ENCODE measurements at places on chromosomes 5 and 9.
A peak's percentile ranks its signal among the peaks of the same experiment; 100 is the strongest.

- H3K27me3 ChIP-seq = no peaks in the 10 kb centered on the region
- no peak overlapping the region for H3K27ac ChIP-seq
- no peaks in the 10 kb centered on the region for H3K36me3 ChIP-seq
- DNase-seq = no peak
- peaks cover 9% of the 10 kb centered on the region for H3K4me1 ChIP-seq
Measured at GRCh38 chr9:129677456-129677855, 12.0 kb downstream of the PRRX2 start.

DNA sequence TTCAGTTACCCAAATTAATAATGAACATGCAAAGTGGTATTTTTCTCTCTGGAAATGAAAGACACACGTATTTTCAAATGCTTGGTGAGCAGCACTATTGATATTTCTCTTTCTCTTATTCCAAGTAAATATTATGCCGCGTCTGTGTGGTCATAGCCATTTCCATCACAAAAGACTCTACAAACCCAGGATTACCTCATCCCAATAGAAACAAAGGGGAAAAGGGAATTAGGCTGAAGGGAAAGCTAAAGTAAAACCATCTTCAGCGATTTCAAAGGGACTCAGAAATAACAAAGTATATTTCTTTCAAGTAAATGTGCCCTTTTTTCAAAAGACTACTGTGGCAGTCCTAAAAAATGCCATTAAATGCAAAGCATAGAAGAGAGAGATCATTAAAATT is 62.0 kb upstream of the FST start:
- DNase-seq = no peak
- peaks cover 3% of the 10 kb centered on the region for H3K36me3 ChIP-seq
- H3K4me1 ChIP-seq = peaks cover 17% of the 10 kb centered on the region
- peak overlapping the region; percentile 47 for H3K4me3 ChIP-seq

DNA sequence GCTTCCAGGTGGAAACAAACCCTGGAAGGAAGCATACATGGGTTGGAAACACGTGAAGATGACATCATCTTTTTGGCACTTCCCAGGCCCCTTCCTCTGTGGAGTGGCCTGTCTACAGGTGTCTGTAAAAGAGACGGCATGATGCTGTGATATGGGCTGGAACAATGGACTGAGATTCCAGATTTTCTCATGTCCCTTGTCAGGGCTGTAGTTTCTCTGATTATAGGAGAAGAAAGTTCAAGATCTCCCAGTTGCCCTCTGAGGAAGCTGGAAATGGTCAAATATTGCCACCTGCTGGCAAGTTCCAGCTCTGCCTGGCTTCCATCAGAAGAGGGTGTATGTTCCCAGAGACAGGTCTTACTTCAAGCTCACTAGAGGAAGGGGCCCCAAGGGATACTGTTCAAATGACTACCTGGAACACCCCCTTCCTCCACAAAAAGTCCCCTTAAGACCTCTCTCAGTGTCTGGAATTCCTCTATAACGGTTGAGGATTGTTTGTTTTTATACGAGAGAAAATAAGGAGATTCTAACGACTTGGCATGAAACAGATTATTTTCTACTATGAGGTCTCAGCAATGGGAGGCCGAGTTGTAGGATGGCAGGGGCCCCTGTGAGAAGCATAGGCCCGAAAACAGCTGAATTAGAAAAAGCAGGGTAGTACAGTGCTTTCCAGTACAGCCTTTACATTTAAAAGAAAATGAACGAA is 7.3 kb upstream of the ANXA6 start:
- H3K27ac ChIP-seq = no peak overlapping the region
- H3K36me3 ChIP-seq = no peaks in the 10 kb centered on the region
- H3K4me3 ChIP-seq = no peak overlapping the region
- peaks cover 6% of the 10 kb centered on the region for H3K4me1 ChIP-seq

DNA sequence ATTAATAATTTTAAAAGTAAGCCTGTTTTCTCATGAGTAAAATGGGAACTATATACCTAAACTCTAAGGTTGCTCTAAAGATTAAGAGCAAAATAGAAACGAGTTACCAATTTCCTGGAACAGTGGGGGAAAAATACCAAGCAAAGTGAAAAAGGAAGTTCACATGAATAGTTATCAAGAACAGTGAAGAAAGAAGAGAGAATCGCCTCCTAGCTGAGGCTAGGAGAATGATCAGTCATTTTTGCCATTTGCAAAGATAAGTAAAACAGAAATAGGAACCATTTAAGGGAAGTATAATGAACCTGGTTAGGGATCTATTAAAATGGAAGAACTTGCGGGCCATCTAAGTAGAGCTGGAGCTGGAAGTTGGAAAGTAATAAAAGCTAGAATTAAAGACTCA is 50.7 kb downstream of the P4HA2 start:
- H3K4me1 ChIP-seq = peaks cover 20% of the 10 kb centered on the region
- no peak overlapping the region for H3K4me3 ChIP-seq
- H3K27ac ChIP-seq = no peak overlapping the region
- H3K36me3 ChIP-seq = no peaks in the 10 kb centered on the region

DNA sequence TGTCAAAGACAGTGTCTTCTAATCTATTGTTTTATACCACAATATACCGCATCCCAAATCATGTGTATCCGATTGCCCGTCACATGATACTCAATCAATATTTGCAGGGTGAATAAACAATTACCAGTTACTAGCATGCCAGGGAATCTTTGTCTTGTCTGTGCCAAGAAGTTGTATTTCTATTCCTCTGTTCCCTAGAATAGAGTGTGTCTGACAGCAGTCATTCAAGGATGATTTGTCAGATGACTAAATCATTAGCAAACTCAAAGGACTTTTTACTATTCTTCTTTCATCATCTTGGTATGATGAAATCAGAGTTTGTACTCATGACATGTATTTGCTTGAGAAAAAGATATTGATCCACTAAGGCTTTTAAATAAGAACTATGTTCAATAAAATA is 348.8 kb downstream of the HTR1A start:
- no peak overlapping the region for H3K4me3 ChIP-seq
- H3K4me1 ChIP-seq = peaks cover 3% of the 10 kb centered on the region
- no peak for DNase-seq
- no peaks in the 10 kb centered on the region for H3K27me3 ChIP-seq
- no peaks in the 10 kb centered on the region for H3K36me3 ChIP-seq

- H3K36me3 ChIP-seq = no peaks in the 10 kb centered on the region
- no peak overlapping the region for H3K27ac ChIP-seq
- H3K27me3 ChIP-seq = no peaks in the 10 kb centered on the region
- DNase-seq = no peak
- no peak overlapping the region for H3K4me3 ChIP-seq
Measured at GRCh38 chr9:27437652-27438373, 86.3 kb upstream of the IFNK start.

GRCh38 chr5:10703676-10704075 is 57.4 kb downstream of the DAP start:
- DNase-seq = no peak
- no peak overlapping the region for H3K27ac ChIP-seq
- H3K4me1 ChIP-seq = peaks cover 50% of the 10 kb centered on the region
- H3K4me3 ChIP-seq = no peak overlapping the region

DNA sequence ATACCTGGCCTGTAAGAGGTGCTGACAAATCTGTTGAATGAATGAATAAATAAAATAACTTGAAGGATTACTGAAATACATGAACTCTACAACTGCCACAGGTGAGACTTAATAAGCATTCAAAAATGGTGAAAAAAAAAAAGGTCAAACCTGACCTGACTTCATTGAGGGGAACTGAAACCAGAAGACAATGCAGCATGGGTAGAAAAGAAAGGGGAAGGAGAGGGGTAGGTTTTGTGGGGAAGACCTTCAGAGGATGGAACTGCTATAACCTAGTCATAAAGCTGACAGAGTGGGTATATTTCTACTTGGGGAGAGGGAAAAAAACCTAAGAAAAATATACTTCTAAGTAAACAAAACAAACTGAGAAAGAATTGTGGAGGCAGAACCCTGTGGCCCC is 56.6 kb downstream of the RASEF start:
- no peak overlapping the region for H3K4me3 ChIP-seq
- no peaks in the 10 kb centered on the region for H3K36me3 ChIP-seq
- H3K27ac ChIP-seq = no peak overlapping the region
- DNase-seq = no peak
- no peaks in the 10 kb centered on the region for H3K27me3 ChIP-seq
- H3K4me1 ChIP-seq = peaks cover 6% of the 10 kb centered on the region

DNA sequence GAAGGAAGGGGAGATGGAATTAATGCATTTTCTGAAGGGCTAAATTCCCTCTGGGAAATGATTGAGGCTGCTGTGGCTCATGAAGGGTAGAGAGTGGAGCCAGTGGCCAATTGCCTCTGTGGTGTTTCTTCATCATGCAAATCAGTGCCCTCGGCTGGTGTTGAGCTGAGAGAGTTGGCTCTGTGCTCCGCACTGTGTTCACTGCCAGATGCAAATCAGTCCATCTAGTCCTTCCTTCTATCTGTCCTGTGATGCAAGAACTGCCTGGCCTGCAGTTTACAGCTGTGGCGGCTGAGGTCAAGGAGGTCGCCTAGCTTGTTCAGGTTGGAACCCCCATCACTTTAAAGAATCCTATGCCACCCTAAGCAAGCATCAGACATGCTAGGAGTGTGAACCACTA is 6.0 kb downstream of the TMEM171 start:
- H3K4me1 ChIP-seq = peaks cover 45% of the 10 kb centered on the region
- peaks cover 4% of the 10 kb centered on the region for H3K36me3 ChIP-seq
- DNase-seq = no peak
- H3K27me3 ChIP-seq = peaks cover 28% of the 10 kb centered on the region
- no peak overlapping the region for H3K4me3 ChIP-seq
- H3K27ac ChIP-seq = no peak overlapping the region

DNA sequence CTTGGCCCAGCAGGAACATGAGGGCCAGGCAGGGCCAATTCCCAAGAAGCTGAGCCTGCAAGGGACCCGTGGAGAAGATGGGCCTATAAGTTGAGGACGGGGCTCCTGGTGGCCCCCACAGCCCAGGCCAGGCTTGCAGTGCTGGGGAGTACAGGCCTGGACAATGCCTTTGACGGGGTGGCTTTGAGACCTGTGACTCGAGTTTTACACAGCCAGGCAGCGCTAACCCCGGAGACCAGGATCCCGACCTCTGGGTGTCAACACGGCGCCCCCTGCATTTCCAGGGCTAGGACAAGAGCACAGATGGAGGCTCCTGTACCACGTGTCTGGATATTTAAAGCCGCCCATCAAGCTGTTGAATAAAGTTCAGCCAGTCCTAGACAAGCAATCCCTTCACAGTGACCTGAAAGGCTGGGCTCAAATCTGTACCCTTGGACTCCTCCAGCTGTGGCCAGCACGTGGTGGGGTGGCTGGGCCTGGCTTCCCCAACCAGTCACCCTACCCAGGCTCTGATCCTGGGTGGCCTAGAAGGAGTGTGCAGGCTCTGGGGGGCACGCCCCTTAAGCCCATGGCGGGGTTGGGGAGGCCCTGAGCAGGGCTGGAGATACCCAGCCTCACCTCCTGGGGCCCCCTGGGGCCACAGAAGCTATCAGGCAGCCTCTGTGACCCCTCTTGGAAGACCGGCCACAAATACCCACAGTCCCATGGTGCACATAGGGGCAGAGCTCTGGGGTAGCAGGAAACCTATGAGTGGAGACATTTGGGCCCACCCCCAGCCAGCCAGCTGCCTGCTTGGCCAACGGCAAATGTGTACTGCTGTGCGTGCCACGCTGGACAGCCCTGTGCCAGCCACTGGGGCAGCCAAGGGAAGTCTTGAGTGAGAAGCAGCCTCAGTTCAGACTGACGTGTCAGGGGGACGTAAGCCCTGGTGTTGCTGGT is 88.7 kb downstream of the NTNG2 start:
- peaks cover 18% of the 10 kb centered on the region for H3K36me3 ChIP-seq
- no peak for DNase-seq
- H3K4me1 ChIP-seq = peaks cover 5% of the 10 kb centered on the region
- peaks cover 15% of the 10 kb centered on the region for H3K27me3 ChIP-seq

GRCh38 chr5:138408023-138408422 is 30.8 kb upstream of the REEP2 start:
- no peak overlapping the region for H3K4me3 ChIP-seq
- H3K36me3 ChIP-seq = peaks cover 64% of the 10 kb centered on the region
- no peak for DNase-seq
- no peaks in the 10 kb centered on the region for H3K4me1 ChIP-seq

GRCh38 chr5:180171568-180172094 is 37.4 kb downstream of the RASGEF1C start:
- DNase-seq = no peak
- no peaks in the 10 kb centered on the region for H3K27me3 ChIP-seq
- H3K36me3 ChIP-seq = no peaks in the 10 kb centered on the region
- H3K4me3 ChIP-seq = no peak overlapping the region

GRCh38 chr9:137028263-137029057 is 423 bp upstream of the ABCA2 start:
- peak; percentile 62 for DNase-seq
- H3K27ac ChIP-seq = no peak overlapping the region
- peak overlapping the region; percentile 58 for H3K4me3 ChIP-seq

GRCh38 chr9:88024896-88025295 is 50.6 kb upstream of the CDK20 start:
- no peak overlapping the region for H3K4me3 ChIP-seq
- peaks cover 5% of the 10 kb centered on the region for H3K27me3 ChIP-seq
- no peak for DNase-seq
- no peak overlapping the region for H3K27ac ChIP-seq
- H3K4me1 ChIP-seq = peaks cover 27% of the 10 kb centered on the region

GRCh38 chr9:71766663-71767062 is 1.6 kb downstream of the CEMIP2 start:
- H3K4me3 ChIP-seq = peak overlapping the region; percentile 100
- H3K36me3 ChIP-seq = no peaks in the 10 kb centered on the region
- H3K4me1 ChIP-seq = peaks cover 64% of the 10 kb centered on the region
- H3K27me3 ChIP-seq = no peaks in the 10 kb centered on the region
- H3K27ac ChIP-seq = no peak overlapping the region
- DNase-seq = no peak

- H3K27ac ChIP-seq = no peak overlapping the region
- H3K4me3 ChIP-seq = no peak overlapping the region
- DNase-seq = no peak
- no peaks in the 10 kb centered on the region for H3K27me3 ChIP-seq
Measured at GRCh38 chr5:138927544-138927943, 52.4 kb upstream of the LRRTM2 start.

DNA sequence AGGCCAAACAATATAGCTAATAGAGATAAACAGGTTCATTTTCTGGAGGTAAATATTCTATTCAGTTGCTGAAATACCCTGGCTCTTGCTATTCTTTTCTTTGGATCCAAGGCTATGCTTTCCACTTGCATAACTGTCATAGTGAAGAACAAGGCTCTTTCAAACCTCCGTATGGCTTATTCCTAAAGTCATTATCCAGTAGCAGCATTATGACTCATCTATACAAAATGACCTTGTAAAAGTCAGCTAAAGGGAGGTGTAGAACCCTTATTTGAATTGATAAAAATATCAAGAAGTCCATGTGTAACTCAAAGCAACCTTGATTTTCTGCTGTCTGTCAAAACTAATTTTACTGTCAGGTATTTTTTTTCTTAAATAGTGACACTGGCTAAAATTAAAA is 447.8 kb downstream of the PLK2 start:
- no peak overlapping the region for H3K27ac ChIP-seq
- H3K4me3 ChIP-seq = no peak overlapping the region
- H3K4me1 ChIP-seq = peaks cover 5% of the 10 kb centered on the region
- no peaks in the 10 kb centered on the region for H3K27me3 ChIP-seq
- no peak for DNase-seq
- H3K36me3 ChIP-seq = no peaks in the 10 kb centered on the region

DNA sequence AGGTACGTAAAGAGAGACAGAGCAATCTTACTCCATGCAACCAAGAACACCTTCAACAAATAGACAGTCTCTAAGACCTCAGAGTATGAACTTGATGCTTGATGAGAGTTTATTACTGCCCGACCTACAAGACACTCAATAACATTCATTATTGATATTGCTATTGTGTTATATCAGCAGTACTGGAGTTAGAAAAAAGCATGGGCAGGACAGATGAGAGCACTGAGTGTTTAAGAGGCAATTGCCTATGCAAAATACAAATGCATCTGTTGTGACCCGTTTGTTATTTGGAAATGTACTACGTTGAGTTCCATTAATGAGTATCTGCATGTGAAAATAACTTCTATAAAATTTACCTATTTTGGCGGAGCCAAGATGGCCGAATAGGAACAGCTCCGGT is 8.1 kb upstream of the MARCOL start:
- peak overlapping the region; percentile 76 for H3K4me3 ChIP-seq
- H3K36me3 ChIP-seq = peaks cover 11% of the 10 kb centered on the region
- peaks cover 26% of the 10 kb centered on the region for H3K4me1 ChIP-seq
- no peak for DNase-seq
